LoVo (cell line): ENCODE measurements at places on chromosomes 4 and X.
A peak's percentile ranks its signal among the peaks of the same experiment; 100 is the strongest.

DNA sequence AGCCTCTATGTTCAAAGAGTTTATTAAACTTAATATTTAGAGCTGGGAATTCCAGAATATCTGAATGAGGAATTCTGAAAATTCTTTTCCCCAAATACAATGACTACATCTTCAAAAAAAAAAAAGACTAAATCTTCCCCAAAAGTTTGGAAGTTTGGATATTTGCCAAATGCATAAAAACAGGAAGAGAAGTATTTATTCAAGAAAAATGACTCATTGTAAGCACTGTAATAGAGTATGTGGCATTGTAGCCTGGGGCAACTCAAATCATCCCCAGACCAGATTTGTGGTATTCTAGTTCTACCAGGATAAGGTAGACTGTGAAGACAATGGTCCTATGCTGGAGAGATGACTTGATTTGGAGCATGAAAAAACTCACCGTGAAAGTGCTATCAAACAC is 78.5 kb upstream of the PDHA2 start:
- DNase-seq, result no peak

GRCh38 chr4:109434007-109434971 is 674 bp downstream of the SEC24B start:
- DNase-seq, result peak; percentile 11

- DNase-seq, result no peak
These were observed 2.9 kb downstream of the GPR78 start for GRCh38 chr4:8582941-8583654.

GRCh38 chrX:3346501-3347259 is at the start of gene MXRA5:
Gene MXRA5 (minus strand): TSS chrX:3346652. CDS start chrX:3343833, 2,819 bp downstream.
- DNase-seq, result no peak

GRCh38 chr4:159229164-159229563 is 126.3 kb downstream of the RAPGEF2 start:
- no peak for DNase-seq

DNA sequence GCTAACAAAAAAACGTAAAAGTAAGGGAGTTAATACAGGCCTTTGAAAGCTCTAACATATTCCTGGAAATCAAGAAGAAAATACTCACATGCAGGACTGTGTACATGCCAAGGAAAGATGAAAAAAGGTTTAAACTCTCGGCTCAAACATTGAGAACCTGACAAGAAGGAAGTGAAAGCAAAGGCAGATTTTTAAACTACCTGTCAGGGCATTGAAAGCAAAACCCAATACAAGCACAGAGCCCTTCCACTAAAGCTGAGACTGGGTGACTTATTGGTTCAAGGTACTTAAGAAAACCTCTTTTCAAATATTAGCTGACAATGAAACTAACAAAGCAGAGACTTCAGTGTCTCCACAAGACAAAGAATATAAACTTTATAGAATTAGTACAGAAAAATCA is 313.0 kb upstream of the GRID2 start:
- no peak for DNase-seq

DNA sequence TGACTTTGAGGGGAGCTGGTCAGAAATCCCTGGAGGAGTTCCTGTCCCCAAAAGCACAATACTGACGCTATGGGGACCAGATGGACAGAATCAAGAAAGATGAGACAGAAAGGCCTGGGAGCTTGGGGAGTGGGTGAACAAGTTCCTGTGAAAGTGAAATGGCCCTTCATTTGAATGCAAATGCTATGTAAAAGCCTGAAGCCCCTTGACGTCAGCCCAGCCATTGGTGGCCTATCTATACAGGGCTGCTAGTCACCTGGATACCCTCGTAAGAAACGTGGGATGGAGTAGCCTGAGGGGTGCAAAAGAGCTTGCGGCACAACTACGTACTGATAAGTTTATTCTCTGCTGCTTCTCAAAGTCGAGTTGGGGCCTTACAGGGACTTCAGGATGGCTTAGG is at the start of gene CDX4:
Gene CDX4, plus strand, starts transcription at position 223 of the 400 bp plus-strand sequence. CDS start 201 bp downstream, outside the sequence.
- DNase-seq, result no peak

DNA sequence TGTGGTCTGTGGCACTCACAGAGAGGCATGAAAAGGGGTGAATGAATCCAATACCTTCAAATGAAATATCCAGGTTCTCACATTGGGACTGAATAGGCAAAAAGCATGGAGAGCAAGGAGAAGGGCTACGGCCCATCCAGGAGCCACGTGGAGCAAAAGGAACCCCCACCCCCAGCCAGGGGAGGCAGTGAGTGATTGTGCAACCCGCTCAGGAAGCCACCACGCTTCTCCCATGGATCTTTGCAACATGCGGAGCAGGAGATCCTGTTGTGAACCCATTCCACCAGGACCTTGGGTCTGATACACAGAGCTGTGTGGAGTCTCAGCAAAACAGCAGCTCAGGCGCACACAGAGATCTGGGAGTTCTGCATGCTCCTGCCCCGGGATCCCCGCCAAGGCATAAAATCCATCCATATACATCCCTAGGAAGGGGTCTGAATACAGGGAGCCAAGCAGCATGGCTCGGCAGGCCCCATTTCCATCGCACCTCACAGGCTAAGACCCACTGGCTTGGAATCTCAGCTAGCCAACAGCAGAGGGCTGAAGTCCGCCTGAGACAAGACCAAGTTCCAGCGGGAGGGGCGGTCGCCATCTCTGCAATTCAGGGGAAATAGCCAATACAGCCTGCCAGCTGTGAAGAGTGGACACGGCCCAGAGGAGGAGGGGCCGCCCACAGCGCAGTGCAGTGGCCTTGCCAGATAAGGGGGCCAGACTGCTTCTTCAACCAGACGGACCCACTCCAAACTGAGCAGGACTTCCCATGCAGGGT is 80.2 kb downstream of the FGF16 start:
- DNase-seq, result no peak

DNA sequence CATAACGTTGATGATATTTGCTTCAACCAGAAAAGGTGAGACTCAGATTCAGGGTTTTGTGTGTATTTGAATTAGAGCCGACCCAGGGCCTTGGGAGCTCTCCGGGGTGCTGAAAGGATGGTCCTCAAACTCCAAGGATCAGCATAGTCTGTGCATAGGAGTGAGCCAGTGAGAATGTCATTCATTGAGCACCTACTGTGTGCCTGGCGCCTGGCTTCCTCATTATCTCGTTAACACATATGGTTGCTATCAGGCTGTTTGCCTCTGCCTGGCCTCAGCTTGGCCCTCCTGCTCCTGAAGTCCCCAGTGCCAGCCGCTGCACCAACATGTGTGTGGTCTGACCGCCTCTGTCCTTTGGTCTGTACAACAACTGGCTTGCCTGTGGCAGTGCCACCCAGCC is 25.1 kb upstream of the JAKMIP1 start:
- DNase-seq, result peak; percentile 10

DNA sequence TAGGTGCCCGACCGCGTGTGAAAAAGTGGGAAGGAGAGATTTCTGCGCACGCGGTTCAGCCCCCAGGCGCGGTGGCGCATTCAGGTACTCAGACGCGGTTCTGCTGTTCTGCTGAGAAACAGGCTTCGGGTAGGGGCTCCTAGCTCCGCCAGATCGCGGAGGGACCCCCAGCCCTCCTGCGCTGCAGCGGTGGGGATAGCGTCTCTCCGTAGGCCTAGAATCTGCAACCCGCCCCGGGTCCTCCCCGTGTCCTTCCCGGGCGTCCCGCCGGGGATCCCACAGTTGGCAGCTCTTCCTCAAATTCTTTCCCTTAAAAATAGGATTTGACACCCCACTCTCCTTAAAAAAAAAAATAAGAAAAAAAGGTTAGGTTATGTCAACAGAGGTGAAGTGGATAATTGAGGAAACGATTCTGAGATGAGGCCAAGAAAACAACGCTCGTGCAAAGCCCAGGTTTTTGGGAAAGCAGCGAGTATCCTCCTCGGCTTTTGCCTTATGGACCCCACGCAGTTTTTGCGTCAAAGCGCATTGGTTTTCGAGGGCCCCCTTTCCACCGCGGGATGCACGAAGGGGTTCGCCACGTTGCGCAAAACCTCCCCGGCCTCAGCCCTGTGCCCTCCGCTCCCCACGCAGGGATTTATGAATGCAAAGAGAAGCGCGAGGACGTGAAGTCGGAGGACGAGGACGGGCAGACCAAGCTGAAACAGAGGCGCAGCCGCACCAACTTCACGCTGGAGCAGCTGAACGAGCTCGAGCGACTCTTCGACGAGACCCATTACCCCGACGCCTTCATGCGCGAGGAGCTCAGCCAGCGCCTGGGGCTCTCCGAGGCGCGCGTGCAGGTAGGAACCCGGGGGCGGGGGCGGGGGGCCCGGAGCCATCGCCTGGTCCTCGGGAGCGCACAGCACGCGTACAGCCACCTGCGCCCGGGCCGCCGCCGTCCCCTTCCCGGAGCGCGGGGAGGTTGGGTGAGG is 3.7 kb downstream of the SHOX start:
- no peak for DNase-seq

GRCh38 chr4:115082633-115083032 is 30.8 kb downstream of the NDST4 start:
- DNase-seq, result no peak

DNA sequence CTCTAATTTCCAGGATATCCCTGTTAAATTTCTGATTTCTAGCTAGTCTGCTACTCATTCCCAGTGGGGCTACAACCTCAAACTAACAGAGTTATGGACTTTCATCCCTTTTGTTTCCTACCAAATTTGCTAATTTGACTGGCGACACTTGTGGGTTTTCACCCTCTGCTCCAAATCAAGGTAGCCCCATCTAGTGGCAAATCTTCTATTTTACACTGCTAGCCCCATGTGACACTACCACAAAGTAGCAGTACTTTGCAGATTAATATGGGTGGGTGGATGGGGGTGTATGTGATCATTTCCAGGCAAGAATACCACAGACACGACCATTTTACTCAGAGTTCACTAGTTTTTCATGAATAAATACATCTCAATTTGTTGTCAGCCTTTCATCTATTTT is 150.3 kb downstream of the MSL3 start:
- peak; percentile 0 for DNase-seq

DNA sequence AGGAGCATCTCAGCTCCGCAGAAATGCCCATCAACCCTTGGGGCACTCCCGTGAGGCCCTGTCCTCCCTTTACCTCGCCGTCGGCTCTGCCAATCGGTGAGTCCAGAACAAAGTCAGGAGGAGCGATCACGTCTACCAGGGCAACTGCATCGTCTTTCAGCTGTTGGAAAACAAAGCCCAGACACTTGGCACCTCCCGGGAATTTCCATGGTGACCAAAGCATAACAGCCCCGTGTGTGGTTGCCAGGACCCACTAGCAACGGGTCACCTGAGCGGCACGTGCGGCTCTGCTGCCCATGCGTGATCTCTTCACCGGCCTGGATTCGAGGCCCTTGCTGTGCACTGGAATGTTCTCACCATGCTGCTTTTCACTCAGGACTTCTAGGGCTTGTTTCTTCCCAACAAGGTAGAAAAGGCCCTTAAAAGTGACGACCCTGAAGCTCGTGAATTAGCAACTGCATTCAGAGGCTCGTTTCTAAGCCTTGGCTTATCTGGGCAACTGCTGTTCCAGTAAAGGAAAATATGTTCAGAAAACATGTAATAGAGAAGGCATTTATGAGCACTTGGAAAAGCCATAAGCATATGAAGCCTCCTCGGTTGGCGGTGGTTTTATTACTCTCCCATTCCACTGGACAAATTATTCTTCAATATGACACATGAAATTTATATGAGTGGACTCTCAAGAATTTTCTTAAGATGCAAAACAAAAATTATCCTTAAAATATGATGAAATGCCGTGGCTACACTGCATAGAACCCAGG is 69.5 kb downstream of the ACOX3 start:
- DNase-seq, result no peak

- DNase-seq, result no peak
These were observed 28.7 kb upstream of the MAP3K15 start for GRCh38 chrX:19543951-19544381.

DNA sequence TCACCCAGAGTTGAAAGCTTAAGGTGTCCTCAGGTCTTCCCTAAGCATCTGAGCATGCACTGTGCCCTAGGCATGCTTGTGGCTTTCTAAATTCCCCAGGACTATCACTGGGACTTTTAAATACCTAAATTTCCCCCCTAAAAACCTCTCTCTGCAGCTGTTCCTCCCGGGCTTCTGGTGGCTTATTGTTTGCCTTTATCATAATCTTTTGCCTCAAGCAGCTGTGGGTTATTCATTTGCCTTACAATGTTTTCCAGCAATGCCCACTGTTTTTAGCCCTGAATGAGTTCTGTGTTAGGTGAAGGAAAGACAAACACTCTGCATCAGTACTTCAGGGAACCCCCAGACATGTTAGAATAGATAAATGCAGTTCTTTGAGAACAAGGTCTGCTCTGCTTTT is 455.0 kb downstream of the ZIC3 start:
- DNase-seq, result no peak

GRCh38 chr4:176967586-176967985 is 174.9 kb upstream of the VEGFC start:
- DNase-seq, result no peak

GRCh38 chrX:126065901-126066660 is 100.0 kb downstream of the DCAF12L2 start:
- no peak for DNase-seq

DNA sequence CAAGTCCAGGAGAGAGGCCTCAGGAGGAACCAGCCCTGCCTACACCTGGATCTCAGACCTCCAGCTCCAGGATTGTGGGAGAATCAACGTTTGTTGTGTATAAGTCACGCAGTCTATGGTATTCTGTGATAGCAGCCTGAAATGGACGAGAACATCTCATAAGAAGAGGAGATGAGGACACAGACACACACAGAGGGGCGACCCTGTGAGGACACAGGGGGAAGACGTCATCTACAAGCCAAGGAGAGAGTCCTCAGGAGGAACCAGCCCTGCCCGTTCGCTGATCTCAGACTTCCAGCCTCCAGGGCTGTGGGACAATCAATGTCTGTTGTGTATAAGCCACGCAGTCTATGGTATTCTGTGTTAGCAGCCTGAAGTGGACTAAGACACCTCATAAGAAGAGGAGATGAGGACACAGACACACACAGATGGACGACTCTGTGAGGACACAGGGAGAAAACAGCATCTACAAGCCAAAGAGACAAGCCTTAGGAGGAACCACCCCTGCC is 20.3 kb downstream of the P2RY8 start:
- no peak for DNase-seq

- DNase-seq, result no peak
These were observed 15.5 kb upstream of the HSD17B11 start for GRCh38 chr4:87406462-87406861.

DNA sequence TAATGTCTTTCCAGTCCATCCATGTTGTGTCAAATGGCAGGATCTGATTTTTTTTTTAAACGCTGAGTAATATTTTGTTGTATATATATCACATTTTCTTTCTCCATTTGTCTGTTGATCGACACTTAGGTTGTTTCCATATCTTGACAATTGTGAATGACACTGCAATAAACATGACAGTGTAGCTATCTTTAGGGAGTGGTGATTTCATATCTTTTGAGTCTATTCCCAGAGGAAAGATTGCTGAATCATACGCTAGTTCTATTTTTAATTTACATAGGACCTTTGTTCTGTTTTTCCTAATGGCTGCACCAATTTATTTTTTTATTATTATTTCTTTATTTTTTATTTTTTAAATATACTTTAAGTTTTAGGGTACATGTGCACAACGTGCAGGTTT is 470.7 kb downstream of the CCSER1 start:
- DNase-seq, result no peak
